Right renal cortex interstitium (tissue), 3 donors: ENCODE measurements at places on chromosomes 3 and 15.

- DNase-seq = no peak
Measured at GRCh38 chr3:191259486-191259885, 60.4 kb downstream of the OSTN start.

DNA sequence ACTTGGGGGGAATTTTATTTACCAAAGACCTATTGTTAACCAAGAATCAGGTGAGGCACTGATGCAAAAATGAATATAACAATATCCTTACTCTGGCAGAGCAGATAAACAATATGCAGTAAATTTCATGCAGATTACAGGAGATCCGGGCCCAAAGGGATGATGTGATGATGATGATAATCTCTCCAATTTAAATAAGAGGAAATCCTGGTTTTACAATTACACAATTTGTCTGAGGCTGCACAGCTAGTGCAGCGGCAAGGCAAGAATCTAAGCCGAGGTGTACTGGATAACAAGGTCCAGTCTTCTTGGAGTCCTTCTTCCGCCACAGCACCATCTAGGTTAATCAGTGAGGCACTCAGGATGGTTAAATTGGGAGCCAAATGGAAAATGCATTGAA, 2.4 kb upstream of the MESD start:
- no peak for DNase-seq

- DNase-seq = no peak
Measured at GRCh38 chr3:154844863-154845262, 235.3 kb upstream of the MME start.

GRCh38 chr15:50463423-50464358, 39.5 kb downstream of the USP8 start:
- no peak for DNase-seq

- no peak for DNase-seq
Measured at GRCh38 chr3:13135811-13136321, 62.6 kb upstream of the IQSEC1 start.

- no peak for DNase-seq
Measured at GRCh38 chr15:100531823-100532327, 3.1 kb upstream of the CERS3 start.

DNA sequence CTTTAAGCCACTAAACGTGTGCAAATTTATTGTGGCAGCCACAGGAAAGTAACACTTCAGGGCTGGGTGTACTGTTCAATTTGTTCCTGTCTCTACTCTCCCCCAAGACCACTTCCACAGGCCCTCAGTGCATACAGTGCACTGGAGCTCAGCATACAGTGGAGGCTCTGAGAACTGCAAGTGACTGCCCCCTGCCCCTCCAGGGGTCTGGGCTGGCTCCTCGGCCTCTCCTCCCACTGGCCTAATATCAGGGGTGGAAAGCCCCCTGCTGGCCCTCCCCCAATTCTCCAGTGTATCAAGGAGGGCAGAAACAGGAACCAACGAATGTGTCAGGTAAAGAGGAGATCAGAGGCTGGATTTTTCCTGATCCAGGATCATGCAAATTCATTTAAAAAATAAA, 19.9 kb upstream of the HEG1 start:
- no peak for DNase-seq

DNA sequence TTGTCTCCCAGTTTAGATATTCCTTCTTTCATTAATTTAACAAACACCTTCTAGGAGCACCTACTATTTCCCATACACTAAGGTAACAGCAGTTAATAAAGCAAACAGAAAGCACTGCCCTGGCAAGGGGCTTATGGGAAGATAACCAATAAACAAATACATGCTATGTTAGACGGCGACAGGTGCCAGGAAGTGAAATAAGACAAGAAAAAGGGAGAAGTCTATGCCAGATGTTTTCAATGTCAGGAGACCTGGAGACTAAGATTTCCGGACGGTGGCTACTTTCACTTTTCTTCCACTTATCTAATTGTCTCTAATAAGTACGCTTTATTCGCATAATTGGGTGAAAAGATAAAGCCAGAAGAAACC, 32.5 kb upstream of the ZNF445 start:
- no peak for DNase-seq

- DNase-seq = no peak
Measured at GRCh38 chr15:51350723-51351122, 9.3 kb downstream of the GLDN start.

DNA sequence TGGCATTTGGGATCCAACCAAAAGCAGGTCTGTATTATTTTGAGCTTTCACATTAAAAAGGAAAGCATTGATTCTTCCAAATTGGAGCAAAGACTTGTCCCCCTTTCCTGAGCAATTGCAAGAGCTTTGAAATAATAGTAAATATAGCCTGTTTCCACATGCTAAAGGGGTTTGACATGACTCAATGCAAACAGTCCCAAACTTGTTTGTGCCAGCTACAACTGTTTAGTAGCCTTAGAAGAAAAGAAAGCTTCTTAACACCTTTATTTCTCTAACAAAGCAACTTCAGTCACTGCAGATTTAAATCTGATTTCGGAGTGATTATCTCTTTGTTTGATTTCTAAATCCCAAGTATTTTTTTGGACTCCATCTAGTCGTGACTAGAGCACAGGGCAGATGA, 180.2 kb downstream of the SEMA6D start:
- no peak for DNase-seq

DNA sequence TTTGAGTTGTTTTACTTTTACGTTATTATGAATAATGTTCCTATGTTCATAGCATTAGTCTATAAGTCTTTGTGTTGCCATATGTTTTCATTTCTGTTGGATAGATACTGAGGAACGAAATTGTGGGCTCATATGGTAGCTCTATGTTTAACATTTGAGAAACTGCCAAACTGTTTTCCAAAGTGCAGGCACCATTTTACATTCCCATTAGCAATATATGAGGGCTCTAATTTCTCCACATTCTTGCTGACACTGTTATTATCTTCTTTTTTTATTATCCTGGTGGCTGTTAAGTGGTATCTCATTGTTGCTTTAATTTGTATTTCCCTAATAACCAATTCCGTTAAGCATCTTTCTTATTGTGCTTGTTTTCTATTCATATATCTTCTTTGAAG, 1.8 kb upstream of the PIK3R4 start:
- DNase-seq = no peak

DNA sequence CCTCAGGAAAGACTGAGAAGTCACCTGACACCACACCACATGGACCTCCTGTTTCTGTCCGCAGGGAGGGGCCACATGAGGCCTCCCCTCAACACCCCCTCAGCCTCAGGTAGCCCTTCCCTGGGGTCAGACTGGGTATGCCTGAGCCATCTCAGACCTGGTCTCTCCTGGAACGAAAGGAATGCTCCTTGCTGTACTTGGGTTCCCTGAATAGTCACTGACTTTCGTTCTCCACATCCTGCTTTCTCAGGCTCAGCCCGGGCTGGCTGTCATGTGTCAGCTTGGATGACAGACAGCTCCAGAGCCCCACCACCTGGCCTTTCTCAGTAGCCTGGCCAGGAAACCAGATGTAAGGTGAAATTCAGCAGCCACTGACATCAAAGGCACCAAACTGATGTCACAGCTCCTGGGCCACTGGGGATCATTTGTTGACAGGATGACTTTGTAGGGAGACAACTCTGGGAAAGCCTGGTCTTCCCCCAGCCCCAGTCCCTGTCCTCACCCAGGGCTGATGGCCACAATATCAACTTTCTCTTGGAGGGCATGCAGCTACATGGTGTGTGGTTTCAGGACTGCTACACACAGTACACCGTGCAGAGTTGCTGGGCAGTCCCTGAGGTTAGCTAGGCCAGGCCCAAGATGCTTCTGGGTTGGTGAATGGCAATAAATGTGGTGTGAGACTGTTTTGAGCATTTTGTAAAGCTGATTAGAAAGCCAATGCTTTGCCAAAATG, 141.4 kb upstream of the MRPS22 start:
- peak; percentile 29 for DNase-seq

- no peak for DNase-seq
Measured at GRCh38 chr3:196177967-196178366, 33.2 kb downstream of the ZDHHC19 start.
